Fibroblast of the aortic adventitia (primary cell): ENCODE measurements at places on chromosomes 2 and 18.

DNA sequence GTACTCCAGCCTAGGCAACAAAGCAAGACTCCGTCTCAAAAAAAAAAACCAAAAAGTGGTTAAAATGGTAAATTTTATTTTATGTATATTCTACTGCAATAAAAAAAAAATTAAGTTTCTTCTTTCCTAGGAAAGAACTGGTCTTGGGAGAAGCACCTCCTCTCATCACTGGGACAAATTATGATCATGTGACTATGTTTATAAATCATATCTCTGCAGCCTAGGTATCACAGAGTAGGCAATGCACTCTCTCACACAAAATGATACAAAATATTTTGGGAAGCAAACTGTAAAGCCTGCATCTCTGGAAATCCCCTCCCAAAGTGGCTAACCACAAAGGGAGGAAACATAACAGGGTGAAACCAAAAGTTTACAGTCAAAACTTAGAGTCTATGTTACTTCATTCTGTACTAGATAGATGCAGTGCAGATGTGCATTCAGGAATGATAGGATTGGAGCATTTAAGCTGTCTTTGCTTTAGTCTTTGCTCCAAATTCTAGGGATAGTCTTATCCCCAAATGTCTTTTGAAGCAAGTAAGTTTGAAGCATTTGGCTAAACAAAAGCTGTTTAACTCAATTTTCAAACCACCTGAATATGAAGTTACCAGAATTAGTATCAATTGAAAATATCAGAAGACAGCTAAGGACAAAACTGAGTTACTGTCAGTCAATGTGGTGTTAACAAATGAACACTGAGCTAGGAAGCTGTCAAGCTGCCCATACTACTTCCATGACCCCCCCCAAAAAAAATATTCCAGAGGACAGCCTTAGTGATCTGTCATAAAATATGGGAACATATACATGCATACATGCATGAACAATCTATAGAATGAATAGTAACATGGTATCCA is 21.1 kb upstream of the MALT1 start:
- peak; percentile 43 for DNase-seq

- peak; percentile 57 for DNase-seq
Observed at GRCh38 chr18:74225193-74225840, 66.4 kb downstream of the CYB5A start.

GRCh38 chr2:238720232-238720672 is 127.6 kb upstream of the TWIST2 start:
- peak; percentile 47 for DNase-seq

DNA sequence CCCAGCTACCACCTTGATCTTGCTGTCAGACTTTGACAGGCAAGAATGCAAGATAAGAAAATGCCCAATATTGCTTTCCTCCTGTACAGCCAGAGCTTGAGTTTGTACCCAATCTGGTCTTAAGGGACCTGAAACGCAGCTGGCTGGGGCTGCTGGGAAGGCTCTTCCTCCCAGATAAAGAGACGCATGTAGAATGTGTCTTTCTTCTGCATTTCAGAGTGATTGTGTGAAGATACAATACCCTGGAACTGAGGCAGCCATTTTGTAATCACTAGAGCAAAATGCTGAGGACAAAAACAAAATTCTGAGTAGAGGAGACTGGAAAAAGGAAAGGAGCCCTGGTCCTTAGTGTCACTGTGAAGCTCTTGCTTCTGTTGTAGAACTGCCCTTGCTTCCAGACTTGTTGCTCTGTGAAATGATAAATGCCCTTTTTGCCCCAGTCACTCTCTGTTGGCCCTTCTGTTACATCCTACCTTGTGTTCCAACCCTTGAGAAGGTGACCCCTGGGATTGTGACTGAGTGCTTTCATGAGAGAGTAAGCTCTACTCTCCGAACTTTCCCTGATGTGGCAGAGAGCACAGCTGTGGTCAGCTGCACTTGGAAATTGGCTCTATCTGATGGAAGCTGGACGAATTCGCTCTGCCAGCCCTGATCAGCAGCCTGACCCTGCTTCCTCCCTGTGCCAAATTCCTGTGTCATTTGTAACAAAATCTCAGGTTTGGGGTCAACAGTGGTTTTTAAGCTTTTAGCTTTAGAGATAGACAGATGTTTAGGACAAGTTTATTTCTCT is 137.4 kb upstream of the RBMS1 start:
- DNase-seq = peak; percentile 46

GRCh38 chr2:128631698-128632500 is 313.2 kb upstream of the HS6ST1 start:
- no peak for DNase-seq

DNA sequence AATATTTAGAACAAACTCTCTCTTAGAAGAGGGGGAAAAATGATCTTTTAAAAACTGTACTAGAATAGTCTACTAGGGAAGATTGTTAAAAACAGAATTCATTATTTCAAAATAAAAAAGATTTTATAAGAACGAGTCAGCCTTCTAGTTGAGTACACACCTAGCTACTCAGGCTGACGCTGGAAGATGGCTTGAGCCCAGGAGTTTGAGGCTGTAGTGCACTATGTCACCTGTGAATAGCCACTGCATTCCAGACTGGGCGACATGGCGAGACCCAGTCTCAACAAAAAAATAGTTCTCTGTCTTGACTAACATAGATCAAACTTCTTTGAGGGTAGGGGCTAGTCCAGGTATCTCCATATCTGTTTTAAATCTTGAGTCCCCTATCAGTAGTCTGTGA is 33.9 kb downstream of the ERLEC1 start:
- no peak for DNase-seq

DNA sequence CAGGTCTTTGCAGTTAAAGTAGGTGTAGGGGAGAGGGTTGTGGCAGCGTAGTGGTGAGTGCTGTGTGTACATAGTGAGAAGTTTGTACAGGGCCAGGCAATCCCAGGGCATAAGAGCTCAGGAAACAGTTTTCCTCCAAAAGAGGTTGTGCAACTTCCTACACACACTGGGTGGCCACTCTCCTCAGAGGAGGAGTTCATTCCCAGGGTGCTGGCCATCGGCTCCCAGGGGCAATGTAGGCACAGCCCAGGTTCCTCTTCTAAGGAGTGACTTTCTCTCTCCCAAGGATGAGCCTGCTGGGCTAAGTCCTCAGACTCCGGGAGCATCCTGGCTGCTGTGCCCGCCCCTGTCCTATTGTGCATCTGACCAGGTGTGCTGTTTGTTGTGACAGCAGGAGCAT is 3.0 kb downstream of the ACOXL start:
- DNase-seq = no peak

GRCh38 chr2:71757351-71757750 is 304.0 kb downstream of the DYSF start:
- no peak for DNase-seq

GRCh38 chr2:15168116-15168515 is 393.0 kb downstream of the NBAS start:
- no peak for DNase-seq

- DNase-seq = no peak
Observed at GRCh38 chr2:241364781-241365180, 8.7 kb downstream of the FARP2 start.

DNA sequence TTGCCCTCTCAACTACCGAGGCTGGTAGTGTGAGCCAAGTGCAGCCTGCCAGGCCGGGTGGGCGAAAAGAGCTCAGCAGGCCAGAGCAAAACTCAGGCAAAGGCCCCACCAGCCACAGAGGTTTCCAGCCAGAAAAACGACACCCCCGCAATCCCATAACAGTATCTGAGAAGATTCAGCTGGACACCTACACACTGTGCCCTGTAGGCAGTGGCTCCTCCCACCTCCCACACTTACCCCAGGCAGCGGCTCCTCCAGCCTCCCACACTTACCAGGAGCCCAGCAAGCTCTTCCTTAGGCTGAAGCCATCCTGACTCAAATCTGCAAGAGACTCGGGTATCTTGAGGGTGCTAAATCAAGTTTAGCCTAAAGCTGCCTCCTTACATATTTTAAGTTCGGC is 15.6 kb upstream of the TMEM18 start:
- no peak for DNase-seq

- no peak for DNase-seq
Observed at GRCh38 chr18:14907420-14907819, 159.4 kb downstream of the ANKRD30B start.

DNA sequence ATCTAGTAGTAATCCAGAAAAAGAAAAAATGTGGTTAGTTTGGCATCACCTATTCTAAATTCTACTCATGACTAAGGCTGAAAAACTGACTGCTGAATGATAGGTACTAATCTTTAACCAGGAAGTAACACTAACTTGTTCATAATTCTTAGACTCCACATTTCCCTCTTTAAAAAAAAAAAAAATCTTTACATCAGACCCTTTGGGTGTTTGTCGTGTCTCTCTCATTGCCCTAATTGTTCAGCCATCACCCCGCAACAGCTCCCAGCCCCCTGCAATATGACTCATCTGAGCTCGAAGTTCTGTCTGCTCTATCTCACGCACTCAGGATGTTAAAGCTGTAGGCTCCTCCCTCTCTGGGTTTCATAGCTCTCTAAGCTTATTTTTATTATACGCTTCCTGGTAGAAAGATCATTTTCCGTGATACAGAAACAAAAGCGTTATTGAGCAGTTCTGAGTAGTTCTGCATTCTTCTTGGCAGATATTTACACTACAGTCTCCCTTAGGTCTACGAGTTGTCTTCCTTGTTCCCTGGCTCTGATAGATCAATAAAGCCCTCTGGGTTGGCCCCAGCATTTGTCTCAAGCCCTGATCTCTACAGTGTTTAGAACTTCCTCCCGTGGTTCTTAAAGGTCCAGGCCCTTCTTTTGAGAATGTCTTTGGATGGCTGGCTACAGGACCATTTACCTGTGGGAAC is 95.6 kb downstream of the TNFRSF11A start:
- DNase-seq = peak; percentile 73

DNA sequence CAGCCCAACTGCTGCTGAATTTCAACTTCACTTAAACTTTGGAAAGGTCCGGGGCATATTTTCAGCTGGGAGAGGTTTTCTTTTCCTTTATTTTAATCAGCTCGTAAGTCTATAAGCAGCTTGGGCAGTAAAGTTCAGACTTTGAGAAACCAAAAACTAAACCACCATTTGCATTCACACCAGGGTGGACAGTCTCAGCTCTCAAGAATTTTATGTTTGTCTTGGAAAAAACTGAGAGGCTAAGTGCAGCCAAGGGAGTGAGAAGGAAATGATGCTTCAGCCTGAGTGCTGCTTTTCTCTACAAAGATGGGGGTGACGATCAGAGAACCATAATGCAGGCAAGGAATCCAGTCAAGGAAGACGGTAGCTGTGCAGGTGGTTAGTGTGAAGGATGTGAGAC is 30.2 kb downstream of the MCFD2 start:
- peak; percentile 86 for DNase-seq

- peak; percentile 57 for DNase-seq
Observed at GRCh38 chr2:96815326-96816126, 542 bp upstream of the CNNM3 start.

DNA sequence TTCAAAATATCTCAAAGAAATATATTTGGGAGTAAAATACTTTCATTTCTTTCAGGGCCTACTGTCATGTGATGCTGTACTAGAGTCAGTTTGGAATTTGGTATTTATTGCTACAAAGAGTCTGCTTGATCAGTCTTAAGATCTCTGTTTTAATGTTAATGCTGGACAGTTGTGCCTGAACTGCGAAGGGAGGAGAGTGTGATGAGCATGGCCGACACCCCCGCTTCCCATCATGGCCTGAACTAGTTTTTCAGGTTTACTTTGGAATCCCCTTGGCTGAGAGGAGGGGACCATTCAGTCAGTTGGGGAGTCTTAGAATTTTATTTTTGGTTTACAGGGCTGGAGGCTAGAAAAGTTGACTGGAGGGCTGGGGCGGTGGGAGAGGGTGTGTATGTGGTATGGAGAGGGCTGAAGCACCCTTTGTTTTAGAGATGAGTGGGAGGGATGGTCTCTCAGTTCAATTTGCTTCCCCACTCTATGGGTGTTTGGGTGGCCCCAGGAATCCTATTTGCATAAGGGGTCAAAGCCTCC is 20.9 kb upstream of the TEX44 start:
- DNase-seq = no peak

DNA sequence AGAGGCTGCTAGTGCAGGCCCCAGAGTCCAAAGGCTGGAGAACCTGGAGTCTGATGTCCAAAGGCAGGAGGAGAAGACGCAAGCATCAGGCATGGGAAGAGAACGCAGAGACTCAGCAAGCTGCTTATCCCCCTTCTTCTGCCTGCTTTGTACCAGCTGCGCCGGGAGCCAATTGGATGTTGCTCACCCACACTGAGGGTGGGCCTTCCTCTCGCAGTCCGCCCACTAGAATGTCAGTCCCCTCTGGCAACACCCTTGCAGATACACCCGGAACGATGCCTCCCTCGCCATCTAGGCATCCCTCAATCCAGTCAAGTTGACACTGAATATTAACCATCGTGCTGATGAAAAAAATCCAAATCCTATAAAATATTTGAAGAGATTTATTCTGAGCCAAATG is 141.6 kb downstream of the TWIST2 start:
- no peak for DNase-seq

- DNase-seq = peak; percentile 71
Observed at GRCh38 chr2:213281156-213281555, 3.1 kb upstream of the SPAG16 start.

DNA sequence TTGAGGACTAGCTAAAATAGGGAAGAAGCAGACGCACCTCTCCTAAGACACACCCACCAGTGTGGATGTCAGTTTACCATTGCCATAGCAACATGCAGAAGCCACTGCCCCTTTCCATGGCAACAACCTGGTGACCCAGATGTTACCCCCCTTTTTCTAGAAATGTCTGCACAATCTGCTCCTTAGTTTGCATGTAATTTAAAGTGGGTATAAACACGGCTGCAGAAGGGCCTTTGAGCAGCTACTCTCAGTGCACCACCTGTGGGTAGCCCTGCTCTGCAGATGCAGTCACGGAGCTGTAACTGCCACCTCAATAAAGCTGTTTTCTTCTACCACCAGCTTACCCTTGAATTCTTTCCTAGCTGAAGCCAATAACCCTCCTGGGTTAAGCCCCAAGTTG is 87.1 kb downstream of the FBXO15 start:
- DNase-seq = no peak

DNA sequence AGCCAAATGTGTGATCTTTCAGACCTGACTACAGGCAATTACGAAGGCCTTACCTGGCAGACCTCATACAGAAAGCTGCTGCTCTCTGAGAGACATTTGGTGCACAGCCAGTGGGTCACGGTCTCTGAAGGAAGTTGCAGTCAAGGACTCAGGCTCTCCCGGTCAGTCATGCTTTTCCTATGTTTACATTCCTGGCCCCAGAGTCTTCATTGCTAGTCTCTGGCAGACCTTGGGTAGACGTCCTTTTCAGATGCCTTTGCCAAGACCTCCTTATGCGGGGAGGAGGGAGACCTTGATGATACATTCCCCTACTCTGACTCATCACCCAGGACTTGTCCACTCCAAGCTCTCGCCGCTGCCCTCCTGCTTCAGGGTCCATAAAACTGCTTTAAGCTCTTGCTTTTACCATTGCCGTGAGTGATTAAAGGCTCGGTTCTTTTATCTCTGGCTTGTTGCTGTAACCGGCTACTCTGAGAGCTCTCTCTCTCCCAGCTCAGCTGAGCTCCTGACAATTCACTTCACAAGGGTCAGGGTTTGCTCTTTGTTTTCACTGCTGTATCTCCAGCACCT is 62.0 kb upstream of the SLC35F5 start:
- peak; percentile 100 for DNase-seq
